ENCODE measurements at places on chromosomes 13 and 19.

GRCh38 chr13:108225440-108225839 is 7.2 kb downstream of the ABHD13 start:
- no peak for DNase-seq

- DNase-seq, result no peak
Observed at GRCh38 chr19:54696117-54696548, 28.1 kb upstream of the KIR3DL3 start.

- no peak for DNase-seq
Observed at GRCh38 chr19:40302224-40303011, 17.3 kb upstream of the AKT2 start.

GRCh38 chr19:6712231-6712630 is 8.2 kb downstream of the C3 start:
- no peak for DNase-seq

DNA sequence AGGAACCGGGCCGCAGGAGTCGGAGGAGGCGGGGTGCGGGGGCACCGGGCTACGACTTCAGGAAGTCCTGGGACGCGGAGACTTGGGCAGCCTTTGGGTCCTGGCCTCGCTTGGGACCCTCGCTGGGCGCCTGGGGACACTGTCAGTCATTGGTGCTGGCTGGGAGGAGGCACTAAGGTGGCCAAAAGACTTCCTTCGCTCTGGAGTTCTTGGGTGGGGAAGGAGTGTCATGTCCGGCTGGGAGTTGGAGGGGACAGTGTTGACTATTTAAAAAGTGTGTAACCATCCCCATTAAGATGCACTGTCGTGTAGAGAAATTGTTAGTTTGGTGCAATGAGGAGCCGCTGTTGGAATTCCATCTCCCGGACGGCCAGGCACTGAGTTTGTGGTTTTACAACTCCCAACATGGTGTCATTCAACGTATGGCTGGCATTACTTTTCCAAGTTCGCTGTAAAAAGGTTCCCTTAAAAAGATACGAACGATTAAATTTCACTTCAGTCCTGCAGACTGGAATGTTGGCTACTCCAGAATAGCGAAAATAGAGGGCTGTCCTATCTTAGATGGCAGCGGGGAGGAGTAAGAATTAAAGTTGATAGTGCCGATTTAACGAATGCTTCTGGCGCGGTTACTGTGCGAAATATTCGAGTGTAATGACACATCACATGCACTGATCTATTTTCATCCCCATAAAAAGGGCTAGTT is 776 bp downstream of the DNAJC3 start:
- no peak for DNase-seq

DNA sequence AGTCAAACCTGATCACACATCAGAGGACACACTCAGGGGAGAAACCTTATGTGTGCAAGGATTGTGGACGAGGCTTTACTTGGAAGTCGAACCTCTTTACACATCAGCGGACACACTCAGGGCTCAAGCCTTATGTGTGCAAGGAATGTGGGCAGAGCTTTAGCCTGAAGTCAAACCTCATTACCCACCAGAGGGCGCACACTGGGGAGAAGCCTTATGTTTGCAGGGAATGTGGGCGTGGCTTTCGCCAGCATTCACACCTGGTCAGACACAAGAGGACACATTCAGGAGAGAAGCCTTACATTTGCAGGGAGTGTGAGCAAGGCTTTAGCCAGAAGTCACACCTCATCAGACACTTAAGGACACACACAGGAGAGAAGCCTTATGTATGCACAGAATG is 8.2 kb upstream of the ZNF527 start:
- no peak for DNase-seq

DNA sequence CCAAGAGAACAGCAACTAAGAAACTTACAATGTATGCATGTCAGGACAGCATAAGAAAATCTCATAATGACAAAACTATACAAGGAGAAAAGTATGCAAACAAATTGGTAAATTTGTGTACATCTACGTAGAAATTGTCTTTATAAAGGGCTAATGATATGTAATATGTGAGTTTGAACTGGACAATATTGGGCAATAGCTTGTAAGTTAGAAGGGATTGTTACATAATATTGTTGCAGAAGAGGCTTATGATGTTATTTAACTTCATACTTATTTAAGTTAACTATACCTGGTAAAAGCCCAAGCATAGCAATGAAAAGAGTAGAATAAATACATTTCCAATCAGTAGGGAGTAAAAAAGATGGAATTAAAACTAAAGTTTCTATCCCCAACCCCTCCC is 134.0 kb downstream of the MAB21L1 start:
- DNase-seq, result no peak

DNA sequence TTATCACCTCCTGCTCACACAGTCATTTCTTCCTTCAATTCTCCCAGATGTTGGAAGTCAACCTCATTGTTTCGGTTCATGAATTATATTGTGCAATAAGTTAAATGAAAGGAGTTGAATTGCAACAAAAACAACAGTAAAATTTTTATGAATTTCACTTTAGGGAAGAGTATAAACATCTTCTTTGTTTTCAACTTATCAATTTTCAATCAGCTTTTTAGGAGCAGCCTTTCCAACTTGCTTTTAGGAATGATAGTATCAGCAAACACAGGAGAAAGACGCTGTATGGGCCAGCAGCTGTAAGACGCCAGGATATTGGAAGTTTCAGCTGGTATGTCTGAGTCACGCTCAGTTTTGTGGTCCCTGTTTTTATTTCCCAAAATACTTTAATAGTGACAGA is 132.5 kb upstream of the ARGLU1 start:
- no peak for DNase-seq

DNA sequence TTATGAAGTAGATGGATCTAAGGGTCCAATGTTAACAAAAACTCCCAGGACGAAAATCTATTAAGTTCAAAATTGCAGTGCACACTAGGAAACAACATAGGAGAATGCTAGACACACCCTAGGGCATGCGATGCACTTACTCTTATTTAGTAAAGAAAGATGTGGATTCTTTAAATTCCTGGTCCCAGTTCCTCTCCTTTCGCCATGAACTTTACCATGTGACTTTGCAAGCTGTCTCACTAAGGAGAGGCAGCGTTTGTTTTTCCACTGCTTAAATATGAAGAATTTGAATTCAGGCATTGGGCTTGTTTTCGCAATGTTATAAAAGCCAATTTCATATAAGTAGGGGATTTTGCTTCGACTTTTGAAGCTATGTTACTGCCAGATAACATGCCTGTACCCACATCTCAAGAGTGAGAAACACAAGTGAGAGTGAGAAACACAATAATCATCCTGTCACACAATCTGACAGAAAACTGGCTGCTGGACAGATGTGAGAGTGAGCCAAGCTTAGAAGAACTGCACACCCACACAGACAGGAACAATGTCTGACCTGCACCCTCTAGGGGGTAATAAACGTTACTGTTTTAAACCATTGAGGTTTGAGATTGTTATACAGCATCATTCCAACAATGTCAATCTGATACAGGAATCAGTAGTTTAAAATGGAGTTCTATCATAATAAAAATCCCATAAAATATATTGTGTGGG is 1308.4 kb downstream of the SLITRK5 start:
- DNase-seq, result no peak

GRCh38 chr13:27252467-27252866 is 1.1 kb downstream of the RPL21 start:
- DNase-seq, result no peak

DNA sequence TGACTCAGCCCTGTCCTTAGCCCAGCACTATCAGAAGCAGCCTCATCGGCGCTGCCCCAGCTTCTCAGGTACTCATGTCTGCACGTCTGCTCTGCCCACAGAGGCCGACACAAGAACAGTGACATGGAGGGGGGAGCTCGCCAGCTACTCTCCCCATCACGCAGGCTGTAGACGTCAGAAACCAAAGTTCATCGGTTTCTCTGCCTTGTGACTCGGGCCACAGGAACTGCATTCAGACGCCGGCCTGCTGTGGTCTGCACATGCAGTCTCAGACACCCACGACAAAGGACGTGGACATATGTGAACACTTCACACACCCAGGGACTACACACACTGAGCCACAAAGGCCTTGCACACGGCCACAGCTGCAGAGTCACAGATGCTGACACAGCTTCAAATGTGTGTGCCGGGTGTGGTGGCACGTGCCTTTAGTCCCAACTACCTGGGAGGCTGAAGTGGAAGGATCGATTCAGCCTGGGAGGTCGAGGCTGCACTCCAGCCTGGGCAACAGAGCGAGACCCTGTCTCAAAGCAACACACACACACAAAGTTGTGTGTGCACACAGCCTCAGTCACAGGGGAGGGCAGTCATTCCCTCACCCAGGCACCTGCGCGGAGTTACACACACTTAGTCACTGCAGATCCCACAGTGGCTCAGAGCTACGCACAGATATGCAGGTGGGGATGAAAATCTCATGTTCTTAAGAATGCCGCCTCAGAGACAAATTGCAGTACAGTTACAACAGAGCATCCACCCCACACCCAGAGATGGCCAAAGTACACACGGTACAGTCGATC is 4.9 kb upstream of the ZFP36 start:
- no peak for DNase-seq

- DNase-seq, result no peak
Observed at GRCh38 chr19:15779756-15780476, 7.5 kb upstream of the OR10H5 start.

DNA sequence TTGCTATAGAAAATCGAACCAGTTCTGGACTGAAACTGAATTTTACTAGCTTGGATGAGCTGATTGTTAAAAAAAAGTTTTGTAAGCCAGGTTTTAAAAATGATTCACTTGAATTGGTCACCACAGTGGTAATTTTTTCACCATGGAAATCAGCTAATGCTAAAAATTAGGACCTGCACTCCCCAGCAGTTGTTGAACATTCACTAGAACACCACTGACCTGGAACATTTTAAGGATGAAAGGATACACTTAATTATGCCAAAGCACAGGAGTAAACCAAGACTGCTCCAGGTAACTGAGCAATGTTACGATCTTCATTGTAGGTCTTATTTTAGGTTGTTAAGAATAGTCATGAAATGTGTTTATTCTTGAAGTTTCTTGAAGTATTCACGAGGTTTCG is 1342.6 kb upstream of the SPRY2 start:
- no peak for DNase-seq

GRCh38 chr19:35204799-35205732 is 23.5 kb downstream of the FAM187B start:
- DNase-seq, result no peak

DNA sequence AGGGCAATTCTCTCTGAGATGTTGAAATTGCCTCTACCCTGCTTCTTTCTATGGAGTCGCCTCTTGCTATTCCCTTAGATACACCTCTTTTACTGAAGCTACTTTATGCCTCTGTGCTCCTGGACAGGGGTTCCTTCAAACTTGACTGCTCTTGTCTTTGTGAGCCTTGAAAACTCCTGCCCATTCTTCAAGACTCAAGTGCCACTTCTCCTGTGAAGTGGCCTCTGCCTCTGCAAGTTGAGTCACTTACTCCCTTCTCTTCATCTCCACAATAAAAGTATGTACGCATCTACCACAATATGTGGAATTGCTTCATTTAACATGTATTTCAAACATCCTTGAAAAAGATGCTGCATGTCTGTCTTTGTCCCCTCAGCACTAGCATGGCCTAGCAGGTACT is 66.0 kb upstream of the TPP2 start:
- no peak for DNase-seq

DNA sequence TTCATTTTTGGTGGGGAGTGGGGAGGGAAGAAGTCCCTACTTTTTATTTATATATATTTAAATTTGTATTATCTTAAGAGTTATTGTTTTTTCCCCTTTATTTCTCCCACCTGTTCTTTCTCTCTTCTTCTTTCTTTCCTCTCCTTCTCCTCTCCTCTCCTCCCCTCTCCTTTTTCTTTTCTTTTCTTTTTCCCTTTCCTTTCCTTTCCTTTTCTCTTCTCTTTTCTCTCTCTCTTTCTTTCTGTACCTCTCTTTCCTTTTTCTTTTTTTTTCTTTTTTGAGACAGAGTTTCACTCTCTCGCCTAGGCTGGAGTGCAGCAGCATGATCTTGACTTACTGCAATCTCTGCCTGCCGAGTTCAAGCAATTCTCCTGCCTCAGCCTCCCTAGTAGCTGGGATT is 1.9 kb downstream of the BCKDHA start:
- no peak for DNase-seq

- DNase-seq, result no peak
Observed at GRCh38 chr13:94050686-94051085, 428.8 kb downstream of the DCT start.

DNA sequence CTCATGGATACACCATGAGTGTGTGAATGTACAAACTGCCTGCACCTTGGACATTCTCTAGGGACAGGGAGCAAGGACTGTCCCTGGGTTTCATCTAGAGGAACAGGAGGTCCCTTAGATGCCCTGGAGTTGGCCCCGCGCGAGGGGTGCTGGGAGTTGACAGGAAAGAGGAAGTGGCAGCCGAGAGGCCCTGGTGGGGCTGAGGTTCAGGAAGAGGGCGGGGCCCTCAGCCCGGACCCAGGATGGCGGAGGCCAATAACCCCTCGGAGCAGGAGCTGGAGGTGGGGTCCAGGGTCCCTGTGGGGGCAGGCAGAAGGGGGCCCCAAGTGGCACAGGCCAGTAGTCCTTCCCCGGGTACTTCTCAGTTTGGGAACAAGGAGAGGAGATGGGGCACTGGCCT is 6.9 kb downstream of the PKN1 start:
- DNase-seq, result no peak

DNA sequence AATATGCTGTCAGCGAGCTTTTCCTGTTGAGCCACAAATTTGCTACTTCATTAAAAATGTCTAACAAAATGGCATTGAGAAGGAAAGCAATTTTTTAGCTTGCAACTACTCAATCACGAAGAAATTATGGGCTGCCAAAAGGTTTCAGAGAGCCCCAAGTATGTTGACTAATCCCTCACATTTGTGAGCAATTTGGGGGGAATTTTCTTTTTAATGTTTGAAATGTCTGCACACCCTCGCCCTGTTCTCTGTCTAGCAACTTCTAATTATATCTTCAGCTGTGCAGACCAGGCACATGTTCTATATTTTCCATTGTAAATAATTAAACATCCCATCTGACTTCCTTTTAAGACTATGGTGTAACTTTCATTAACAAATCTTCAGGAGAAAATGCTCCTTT is 192.9 kb downstream of the DCT start:
- no peak for DNase-seq

DNA sequence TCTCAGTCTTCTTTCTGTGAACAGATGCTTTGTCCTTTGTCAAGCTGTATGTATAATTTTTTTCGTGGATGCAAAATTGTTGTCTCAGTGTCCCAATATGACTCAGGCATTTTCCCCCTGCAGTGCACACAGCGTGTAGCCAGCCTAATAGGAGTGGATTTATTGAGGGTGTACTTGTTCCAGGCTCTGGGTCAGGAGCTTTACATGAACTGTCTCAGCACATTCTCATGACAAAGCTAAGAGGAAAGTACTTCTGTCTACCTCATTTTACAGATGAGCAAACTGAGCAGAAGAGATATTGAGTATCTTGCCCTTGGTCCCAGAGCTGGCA is 50.8 kb downstream of the STK24 start:
- DNase-seq, result no peak

- DNase-seq, result no peak
Observed at GRCh38 chr19:9848060-9848459, 12.9 kb downstream of the PIN1 start.

All from AG04450 (cell line).